Urinary bladder (tissue), 4 donors: ENCODE measurements at places on chromosomes 16 and 17. TPM values are rescaled to one million over a fixed set of nuclear protein-coding genes. Genes with fewer than 3 reads are reported as not detected.

The CCL16 gene
- 0.29 TPM for polyA plus RNA-seq

The KRT20 gene
- polyA plus RNA-seq = 2.2 TPM

The ZNF750 gene
- 2.7 TPM for polyA plus RNA-seq

The MAP2K4 gene
- polyA plus RNA-seq = 16.0 TPM

The TOP2A gene
- polyA plus RNA-seq = 1.5 TPM

The C16orf95 gene
- polyA plus RNA-seq = 2.8 TPM

The SHISA9 gene
- polyA plus RNA-seq = 0.28 TPM

The G6PC1 gene
- polyA plus RNA-seq = 0.15 TPM

The PDIA2 gene
- 0.19 TPM for polyA plus RNA-seq

The KCTD5 gene
- polyA plus RNA-seq = 18.4 TPM

The MYH8 gene
- not detected for polyA plus RNA-seq

The PDILT gene
- polyA plus RNA-seq = not detected

The COL1A1 gene
- 802 TPM for polyA plus RNA-seq

The SLC26A11 gene
- 14.2 TPM for polyA plus RNA-seq

The CENPX gene
- 124 TPM for polyA plus RNA-seq

The TMEM114 gene
- polyA plus RNA-seq = not detected

The SPNS3 gene
- 0.46 TPM for polyA plus RNA-seq

The MLKL gene
- 10.7 TPM for polyA plus RNA-seq

The MRPL38 gene
- 61.3 TPM for polyA plus RNA-seq

The TBC1D3B gene
- 2.1 TPM for polyA plus RNA-seq

The SLC52A1 gene
- polyA plus RNA-seq = 0.35 TPM

The HCRT gene
- polyA plus RNA-seq = not detected

The PLA2G10 gene
- polyA plus RNA-seq = 1.4 TPM

The MSI2 gene
- 19.0 TPM for polyA plus RNA-seq

The MGAT5B gene
- polyA plus RNA-seq = 0.38 TPM

The PERCC1 gene
- not detected for polyA plus RNA-seq

The ABCA10 gene
- polyA plus RNA-seq = 3.3 TPM

The KRTAP4-6 gene
- not detected for polyA plus RNA-seq
